ENCODE measurements at places on chromosomes 11 and 22.

GRCh38 chr11:68584097-68584496 lies 100.2 kb upstream of the GAL start:
- DNase-seq: peak; percentile 15

DNA sequence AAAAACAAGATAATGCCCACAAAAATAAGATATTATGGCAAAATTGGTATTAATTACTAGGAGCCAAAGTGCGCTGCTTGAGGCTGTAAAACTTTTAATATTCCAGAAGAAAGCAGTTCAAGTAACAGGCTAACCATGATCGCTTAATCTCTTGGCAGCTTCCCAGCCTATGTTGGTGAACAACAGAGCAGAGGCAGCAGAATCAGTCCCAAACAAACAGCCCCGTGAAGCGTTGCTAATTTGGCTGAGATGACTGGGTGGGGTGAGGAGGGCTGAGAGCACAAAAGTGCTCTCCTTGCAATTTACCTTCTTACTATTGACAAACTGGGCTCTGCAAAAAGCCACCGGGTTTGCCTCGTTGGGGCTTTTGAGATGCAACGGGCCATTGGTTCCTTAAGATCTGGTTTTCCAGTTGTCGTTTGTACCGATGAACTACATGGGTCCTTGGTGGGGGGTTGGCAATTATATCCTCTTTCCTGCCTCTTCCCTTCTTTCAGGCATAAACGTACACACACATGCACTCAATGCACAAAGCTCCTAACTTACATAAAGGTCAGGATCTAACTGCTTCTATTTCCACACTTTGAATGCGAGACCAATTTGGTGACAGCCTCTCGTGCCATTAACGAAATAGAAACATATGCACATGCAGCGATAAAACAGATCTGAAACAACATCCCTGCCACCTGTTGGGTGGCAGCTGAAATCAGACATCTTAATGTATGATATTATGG lies 407.6 kb upstream of the CADM1 start:
- no peak for DNase-seq

- no peak for DNase-seq
Observed at GRCh38 chr11:128553662-128554362, 33.5 kb downstream of the ETS1 start.

- no peak for DNase-seq
Observed at GRCh38 chr22:31579835-31580242, 82.2 kb downstream of the PISD start.

DNA sequence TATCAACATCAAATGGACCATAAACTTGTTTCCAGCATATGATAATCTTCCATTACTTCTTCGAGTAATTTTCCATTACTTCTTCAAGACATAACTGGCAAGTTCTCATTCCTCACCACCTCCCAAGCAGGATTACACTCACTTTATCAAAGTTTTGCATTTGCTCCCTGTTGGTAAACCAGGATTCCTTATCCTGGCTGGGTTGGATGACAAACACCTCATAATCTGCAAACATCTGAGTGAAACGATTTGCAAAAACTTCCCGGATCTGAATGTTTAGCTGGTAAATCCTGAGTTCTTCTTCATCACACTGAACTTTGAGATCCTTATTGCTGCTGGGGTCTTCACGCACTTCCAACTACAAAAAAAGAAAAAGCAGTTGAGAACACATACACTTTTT lies 86.4 kb downstream of the DENND5A start:
- DNase-seq: no peak

DNA sequence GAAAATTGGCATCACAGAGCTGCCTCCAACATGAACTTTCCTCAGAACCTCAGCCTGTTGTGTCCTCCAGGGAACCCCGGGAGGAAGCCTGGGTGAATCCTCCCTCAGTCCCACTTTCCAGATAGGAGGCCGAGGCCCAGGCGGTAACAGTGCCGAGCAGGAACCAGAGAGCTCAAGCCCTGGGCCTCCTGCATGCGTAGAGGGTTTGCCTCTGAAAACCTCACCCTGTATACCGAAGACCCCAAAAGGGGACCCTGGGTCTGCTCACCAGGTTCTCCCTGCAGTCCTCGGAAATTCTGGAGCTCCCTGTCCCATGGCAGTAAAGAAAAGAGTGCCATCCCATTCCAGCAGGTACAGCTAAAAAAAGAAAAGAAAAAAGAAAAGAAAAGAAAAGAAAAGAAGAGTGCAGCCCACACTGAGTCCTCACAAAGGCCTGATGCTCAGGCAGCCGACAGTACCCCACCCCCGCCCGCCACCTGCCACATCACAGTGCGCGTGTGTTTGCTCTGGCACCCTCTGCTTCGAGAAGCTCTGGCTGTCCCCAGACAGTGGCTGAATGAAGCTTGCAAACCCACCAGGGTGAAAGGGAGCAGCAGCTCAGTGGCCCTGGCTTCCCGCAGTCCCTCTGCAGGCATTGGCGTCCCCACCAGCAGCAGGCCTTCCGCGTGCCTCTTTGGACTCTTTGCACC lies 28.4 kb upstream of the FADD start:
- no peak for DNase-seq

DNA sequence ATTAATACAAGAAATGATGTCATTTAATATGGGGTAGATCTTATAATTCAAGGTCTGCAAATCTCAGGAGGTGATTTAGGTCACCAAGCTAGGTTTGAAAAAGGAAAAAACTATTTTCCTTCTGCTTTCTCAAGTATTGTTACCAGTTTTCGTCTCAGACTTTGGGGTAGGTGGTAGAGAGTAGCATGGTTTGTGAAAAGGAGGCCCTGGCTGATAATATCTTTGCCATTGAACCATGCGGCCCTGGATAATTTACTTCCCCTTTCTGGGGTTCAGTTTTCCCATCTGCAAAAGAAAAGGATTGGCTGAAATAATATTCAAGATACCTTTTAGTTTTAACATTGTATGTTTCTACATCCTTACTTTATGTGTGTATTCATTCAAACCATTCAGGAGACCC lies 92.1 kb downstream of the WNT11 start:
- no peak for DNase-seq

DNA sequence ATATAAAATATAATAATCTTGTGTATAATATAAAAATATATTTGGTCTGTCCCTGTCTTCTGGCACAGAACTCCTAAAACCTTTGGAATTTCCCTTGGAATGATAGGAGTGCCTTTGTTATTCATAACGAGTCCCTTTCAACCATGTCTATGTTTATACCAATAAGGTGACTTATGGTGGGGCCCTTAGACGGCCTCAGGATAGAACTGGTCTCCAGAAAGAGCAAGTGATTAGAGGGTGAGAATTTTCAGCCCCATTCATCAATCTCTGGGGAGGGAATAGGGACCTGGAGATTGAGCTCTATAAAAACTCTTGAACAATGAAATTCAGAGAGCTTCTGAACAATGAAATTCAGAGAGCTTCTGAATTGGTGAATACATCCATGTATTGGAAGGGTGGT lies 18.4 kb upstream of the PICALM start:
- DNase-seq: no peak

GRCh38 chr11:35483131-35483820 lies 42.1 kb downstream of the PAMR1 start:
- no peak for DNase-seq

Measured in RKO (cell line).